ENCODE measurements at places on chromosomes 6 and 20.
A peak's percentile ranks its signal among the peaks of the same experiment; 100 is the strongest.

- DNase-seq, result no peak
Observed at GRCh38 chr20:12466915-12467314, 541.9 kb upstream of the SPTLC3 start.

- no peak for DNase-seq
Observed at GRCh38 chr6:80316686-80317231, 210.3 kb downstream of the BCKDHB start.

- no peak for DNase-seq
Observed at GRCh38 chr20:45047581-45048119, 53.3 kb downstream of the KCNS1 start.

DNA sequence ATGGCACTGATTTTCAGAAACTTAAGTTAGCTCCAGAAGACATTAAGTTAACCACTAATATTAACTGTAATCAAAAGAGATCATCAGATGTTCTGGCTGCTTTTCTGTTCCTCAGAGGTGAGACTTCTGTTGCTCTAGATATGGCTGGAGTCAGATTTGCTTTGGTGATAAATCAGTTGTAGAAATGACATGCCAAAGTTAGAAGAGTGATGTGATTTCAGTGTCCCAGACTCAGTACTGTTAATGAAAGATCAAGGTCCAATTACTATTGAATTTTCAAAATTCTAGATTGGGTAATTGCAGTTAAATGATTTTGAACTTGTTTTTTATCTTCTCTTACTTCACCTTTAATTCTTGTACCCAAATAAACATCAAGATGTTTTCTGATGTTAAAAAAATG is 402.4 kb upstream of the SYNCRIP start:
- no peak for DNase-seq

- no peak for DNase-seq
Observed at GRCh38 chr6:70389261-70389660, 24.0 kb upstream of the FAM135A start.

- no peak for DNase-seq
Observed at GRCh38 chr6:166032366-166033200, 135.1 kb downstream of the TBXT start.

- no peak for DNase-seq
Observed at GRCh38 chr6:71103130-71103529, 146.3 kb upstream of the B3GAT2 start.

- DNase-seq, result peak; percentile 88
Observed at GRCh38 chr6:131950767-131951575, at the start of gene CCN2. Gene CCN2 (minus strand): TSS chr6:131951372. CDS start chr6:131951172, 200 bp downstream.

- no peak for DNase-seq
Observed at GRCh38 chr6:154792761-154793160, 59.5 kb downstream of the SCAF8 start.

DNA sequence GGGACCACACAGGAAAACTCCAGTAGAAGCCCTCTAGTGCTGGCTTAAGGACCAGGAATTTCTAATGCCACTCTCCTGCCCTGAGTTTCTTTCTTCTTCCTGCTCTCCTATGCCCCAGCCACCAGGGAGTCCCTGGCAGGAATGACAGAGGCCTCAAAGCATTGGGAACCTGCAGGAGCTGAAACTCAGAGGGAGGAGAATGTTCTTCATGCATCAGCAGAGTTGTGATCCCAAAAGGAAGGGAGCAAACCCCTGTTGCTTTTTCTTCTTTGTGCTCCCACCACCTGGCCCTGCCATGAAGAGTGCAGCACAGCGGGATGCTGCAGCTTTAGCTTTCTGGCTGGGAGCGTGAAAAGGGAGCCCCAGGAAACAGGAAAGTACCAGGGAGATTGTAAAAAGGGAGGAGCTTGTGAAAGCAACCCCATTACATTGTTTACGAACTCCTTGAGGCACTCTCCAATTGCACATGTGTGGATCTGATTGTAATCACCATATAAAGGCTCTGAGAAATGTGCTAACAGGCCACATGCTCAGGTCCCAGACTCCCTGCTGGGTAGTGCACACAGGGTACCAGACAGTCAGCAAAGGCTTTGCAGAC is 34.7 kb upstream of the FKBP1A start:
- no peak for DNase-seq

- no peak for DNase-seq
Observed at GRCh38 chr6:42210551-42210950, 7.1 kb downstream of the MRPS10 start.

DNA sequence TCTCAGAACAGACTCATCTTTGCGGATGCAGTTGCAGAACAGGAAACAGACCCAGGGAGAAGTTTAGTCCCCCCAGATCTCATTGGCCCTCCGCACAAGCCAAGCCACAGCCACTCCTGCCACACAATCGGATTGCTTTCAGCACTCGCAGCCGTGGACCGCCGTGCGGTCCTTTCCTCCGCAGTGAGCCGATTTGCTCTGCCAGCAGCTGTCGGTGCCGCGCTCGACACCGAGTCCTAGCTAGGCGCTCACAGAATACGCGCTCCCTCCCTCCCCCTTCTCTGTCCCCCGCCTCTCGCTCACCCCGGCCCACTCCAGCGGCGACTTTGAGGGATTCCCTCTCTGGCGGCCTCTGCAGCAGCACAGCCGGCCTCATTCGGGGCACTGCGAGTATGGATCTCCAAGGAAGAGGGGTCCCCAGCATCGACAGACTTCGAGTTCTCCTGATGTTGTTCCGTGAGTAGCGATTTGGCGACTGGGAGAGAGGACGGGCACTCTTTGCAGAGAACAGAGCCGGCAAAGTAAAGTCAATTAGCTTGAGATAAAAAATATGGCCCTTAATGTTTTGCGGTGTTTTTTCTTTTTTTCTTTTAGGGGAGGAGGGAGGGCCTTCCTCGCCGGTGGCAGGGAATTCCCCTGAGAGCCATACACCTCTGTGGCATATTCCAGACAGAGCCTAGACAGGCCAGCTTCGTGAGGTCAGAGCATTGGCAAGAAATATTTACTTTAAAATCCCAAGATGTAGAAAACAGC is at the start of gene LAMP5:
LAMP5 (plus strand) TSS at position 130 of the 753 bp plus-strand sequence; CDS start at position 393, 263 bp downstream.
- peak; percentile 65 for DNase-seq

GRCh38 chr20:62266851-62267250 is 28.5 kb downstream of the OSBPL2 start:
- DNase-seq, result no peak

GRCh38 chr6:113190170-113190569 is 667.0 kb upstream of the MARCKS start:
- DNase-seq, result no peak

- no peak for DNase-seq
Observed at GRCh38 chr20:23289724-23290395, 60.7 kb upstream of the NXT1 start.
